ENCODE measurements at places on chromosomes 6 and 20. TPM values are rescaled to one million over a fixed set of nuclear protein-coding genes. Genes with fewer than 3 reads are reported as not detected.

Gene TAF11
- 14.2 TPM for total RNA-seq

Gene DCDC2
- total RNA-seq: 0.14 TPM

Gene PTK7
- 141 TPM for total RNA-seq

Gene EHMT2
- total RNA-seq: 48.6 TPM

Gene CDH4
- 0.18 TPM for total RNA-seq

Gene C20orf141
- total RNA-seq: 0.37 TPM

Gene THBS2
- 1,330 TPM for total RNA-seq

Gene SYCP2
- 0.57 TPM for total RNA-seq
